ENCODE measurements at places on chromosomes 7 and 10.
A peak's percentile ranks its signal among the peaks of the same experiment; 100 is the strongest.

DNA sequence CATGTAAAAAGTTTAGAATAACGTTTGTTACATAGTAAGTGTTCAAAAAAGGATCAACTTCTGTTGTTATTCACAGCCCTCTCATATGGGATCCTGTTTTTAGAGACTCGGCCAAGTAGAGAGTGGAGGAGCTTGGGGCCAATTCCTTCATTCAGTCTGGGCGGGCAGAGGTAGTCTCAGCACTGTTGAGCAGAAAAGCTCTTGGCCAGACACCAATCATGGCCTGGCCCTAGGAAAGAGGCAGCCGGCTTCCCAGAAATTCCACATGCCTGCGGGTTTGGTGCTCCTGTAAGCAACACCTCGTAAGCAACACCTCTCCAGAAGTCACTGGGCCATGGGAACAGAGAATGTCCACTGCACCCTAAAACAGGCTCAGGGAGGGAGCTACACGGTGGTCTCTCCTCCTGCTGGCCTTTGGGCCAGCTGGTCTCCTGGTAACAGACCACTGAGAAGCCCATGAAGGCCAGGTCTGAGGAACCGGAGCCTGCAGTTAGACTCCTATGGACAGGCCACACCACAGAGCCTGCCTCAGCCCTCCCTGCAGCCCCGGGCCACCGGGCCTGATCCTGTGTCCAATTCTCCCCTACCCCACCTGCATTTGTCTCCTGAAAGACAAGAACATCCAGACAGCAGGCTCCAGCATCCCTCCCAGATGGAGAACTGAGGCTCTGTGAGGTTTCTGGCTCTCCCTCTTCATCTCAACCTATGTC lies 149.1 kb downstream of the GRID1 start:
- no peak for DNase-seq

- no peak for DNase-seq
Observed at GRCh38 chr7:50662041-50662694, 97.0 kb upstream of the DDC start.

- DNase-seq: no peak
Observed at GRCh38 chr7:142100634-142101033, 10.9 kb upstream of the MGAM2 start.

GRCh38 chr10:71790749-71791440 lies 17.6 kb upstream of the VSIR start:
- no peak for DNase-seq

DNA sequence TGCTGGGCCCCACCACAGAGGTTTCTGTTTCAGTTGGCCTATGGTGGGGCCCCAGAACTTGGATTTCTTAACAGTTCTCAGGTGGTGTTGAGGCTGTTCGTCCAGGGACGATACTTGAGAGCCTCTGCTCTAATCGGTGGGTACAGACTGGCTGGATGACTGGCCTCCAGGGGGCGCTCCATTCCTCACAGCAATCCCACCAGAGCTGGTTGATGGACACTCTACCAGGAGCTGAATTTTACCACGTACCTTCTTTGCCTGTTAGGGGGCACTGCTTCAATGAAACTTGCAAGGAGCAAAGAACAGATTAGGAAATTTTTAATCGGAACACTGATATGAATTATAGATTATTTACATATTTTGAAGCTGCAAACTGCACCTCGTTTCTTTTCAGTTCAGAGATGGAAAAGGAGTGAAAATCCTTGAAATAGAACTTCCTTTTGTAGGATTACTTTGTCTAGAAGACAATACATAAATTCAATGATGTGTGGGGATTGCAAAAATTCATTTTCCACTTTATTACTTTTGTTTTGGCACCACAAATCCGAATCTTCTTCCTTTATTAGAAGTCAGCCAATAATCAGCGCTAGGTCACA lies 44.8 kb downstream of the KBTBD2 start:
- DNase-seq: peak; percentile 83

- DNase-seq: no peak
Observed at GRCh38 chr10:60664859-60665258, 113.4 kb upstream of the CDK1 start.

DNA sequence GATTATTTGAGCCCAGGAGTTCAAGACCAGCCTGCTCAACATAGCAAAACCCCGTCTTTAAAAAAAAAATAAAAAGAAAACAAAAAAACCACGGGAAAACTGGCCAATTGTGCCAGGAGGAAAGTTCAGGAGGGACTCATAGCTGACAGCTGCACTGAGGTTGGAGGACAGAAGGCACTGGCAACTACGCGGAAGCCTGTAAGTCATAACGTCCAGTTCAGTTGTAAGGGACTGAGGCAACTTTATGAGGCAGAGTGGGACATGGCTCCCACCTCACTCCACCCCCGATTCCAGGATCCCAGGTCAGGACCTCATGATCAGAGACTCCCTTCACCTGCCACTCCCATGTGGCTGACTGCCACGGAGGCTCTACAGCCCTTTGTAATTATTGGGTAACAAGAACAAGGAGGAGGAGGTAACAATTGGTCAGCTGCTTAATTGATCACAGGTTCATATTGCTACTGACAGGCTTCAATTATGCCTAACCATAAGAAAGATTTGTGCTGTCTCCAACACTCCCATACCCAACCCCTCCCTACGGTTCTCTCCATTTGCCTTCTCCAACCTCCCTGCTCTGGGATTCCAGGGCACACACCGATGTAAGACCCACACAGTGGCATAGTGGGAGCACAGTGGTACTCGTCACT lies 1.9 kb upstream of the CCL24 start:
- no peak for DNase-seq

GRCh38 chr7:98855610-98856422 lies 14.0 kb downstream of the TMEM130 start:
- DNase-seq: no peak

- no peak for DNase-seq
Observed at GRCh38 chr7:91043924-91044645, 220.1 kb upstream of the FZD1 start.

GRCh38 chr7:13894377-13894776 lies 95.1 kb downstream of the ETV1 start:
- DNase-seq: no peak

GRCh38 chr10:35236739-35237138 lies 99.6 kb upstream of the CCNY start:
- DNase-seq: no peak

GRCh38 chr10:72525689-72526088 lies 100.2 kb downstream of the MICU1 start:
- no peak for DNase-seq

Data from activated T-helper 1 cell treated with anti-CD3 and anti-CD28 coated beads, Interleukin-2, amount 50 U/mL, for 16 hours (primary cell).